ENCODE measurements at places on chromosomes 1 and 21. TPM values are rescaled to one million over a fixed set of nuclear protein-coding genes. Genes with fewer than 3 reads are reported as not detected.
A peak's percentile ranks its signal among the peaks of the same experiment; 100 is the strongest.

DNA sequence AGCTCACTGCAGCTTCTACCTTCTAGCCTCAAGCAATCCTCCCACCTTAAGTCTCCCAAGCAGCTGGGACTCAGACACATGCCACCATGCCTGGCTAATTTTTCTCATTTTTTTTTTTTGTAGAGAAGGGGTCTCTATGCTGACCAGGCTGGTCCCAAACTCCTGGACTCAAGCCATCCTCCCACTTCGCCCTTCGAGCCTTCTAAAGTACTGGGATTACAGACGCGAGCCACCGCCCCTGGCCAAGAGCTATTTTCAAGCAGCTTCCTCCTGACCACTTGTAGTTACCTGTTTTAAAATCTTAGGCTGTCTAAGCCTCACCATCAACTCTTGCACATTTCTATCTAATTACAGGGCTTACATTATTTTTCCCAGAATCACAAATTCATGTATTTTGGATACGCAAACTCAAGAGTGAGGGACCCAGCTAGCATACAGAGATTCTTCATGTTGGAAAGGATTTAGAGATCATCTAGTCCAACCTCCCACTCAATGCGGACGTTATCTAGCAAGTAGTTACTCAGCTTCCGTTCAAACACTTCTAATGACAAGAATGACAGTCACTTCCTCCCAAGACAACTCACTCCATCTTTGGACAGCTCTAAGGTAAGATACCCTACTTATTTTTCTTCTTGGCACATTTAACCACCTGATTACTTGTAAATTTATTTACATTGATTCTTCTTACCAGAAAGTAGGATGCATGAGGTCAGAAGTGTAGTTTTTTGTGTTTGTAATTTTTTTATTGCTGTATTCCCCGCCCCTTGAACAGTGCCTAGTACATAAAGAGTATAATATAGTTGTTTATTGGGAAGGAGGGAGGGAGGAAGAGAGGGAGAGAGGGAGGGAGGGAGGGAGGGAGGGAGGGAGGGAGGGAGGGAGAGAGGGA, 65.4 kb downstream of the LUZP1 start:
- DNase-seq = no peak

DNA sequence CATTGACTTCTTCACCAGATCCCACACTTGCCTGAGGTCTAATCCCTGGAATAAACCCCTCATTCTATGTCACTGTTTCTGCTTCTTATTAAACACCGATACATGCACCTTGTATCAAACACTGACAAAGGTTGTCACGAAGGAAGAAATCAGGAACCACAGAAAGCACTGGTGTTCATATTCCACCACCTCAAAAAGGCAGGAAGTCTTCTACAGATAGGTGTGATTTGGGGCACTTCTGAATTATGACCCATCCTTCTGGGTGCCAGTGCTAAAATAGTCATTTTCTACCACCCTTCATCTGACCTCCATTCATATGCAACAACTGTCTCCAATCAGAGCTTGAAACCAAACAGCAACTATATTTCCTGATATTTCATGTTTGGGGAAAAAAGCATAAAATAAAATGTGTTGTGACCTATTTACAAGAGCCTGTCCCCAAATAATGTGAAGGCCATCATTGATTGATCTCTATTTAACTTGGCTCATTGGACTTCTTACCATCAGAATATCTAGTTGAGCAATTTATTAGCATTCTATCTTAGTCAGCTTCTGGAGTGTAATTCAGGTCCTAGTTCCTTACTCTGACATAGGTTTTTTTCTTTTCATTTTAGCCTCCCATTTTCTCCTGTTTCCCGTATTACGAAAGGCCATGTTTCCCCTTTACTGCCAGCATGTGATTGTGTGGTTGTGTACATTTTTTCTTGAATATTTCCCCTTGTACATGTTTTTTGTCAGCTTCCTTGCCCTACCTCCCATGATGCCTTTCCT, 43.1 kb downstream of the DUSP10 start:
- no peak for DNase-seq

- DNase-seq = no peak
These were observed 29.0 kb upstream of the RHOU start for GRCh38 chr1:228706305-228706704.

- no peak for DNase-seq
These were observed 20.8 kb downstream of the ADAMTS5 start for GRCh38 chr21:26945916-26946675.

DNA sequence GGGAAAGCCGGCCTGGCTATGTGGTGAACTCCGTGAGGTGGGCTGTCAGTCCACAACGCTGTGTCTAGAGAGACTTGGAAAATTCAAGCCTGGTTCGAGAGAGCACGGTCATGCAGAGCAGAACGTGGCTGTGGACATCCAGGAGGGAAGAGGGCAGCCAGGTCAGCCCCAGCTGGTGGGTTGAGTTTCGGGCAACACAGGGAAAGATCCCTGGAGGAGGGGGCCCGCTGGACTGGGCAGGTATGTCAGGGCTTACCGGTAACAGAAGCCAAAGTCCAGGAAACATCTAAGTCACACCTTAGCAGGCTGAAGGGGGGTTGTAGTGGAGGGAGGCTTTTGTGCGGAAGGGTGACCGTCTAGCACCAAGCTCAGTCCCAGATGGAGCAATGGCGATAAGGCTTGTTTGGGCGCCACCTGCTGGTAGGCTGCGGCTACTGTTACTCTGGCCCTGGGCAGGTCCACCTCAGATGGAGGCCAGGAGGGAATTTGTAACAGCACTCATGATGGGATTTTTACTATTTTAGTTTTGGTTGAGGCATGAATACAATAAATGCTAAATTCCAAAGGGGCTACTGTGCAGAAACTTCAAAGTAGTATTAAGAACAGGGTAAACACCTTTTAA, 143.3 kb upstream of the ZNF644 start:
- peak; percentile 75 for DNase-seq

GRCh38 chr1:159177272-159177907, 6.0 kb downstream of the CADM3 start:
- DNase-seq = no peak

DNA sequence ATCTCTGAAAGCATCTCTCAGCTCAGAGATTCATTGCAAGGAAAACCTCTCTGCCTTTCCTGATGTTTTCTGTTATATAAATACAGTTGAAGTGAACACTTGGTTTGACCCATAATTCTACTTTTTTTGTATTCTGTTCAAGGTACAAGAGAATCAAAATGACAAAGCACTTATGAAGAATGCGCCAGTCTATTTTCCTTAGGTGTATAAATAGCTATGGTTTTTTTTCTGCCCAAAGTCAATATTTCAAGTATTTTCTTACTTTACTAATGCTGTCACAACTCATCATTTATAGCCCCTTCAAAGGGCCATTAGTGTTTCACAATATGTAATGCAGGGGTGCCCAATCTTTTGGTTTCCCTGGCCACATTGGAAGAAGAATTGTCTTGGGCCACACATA, 142.5 kb upstream of the C1orf105 start:
- no peak for DNase-seq

DNA sequence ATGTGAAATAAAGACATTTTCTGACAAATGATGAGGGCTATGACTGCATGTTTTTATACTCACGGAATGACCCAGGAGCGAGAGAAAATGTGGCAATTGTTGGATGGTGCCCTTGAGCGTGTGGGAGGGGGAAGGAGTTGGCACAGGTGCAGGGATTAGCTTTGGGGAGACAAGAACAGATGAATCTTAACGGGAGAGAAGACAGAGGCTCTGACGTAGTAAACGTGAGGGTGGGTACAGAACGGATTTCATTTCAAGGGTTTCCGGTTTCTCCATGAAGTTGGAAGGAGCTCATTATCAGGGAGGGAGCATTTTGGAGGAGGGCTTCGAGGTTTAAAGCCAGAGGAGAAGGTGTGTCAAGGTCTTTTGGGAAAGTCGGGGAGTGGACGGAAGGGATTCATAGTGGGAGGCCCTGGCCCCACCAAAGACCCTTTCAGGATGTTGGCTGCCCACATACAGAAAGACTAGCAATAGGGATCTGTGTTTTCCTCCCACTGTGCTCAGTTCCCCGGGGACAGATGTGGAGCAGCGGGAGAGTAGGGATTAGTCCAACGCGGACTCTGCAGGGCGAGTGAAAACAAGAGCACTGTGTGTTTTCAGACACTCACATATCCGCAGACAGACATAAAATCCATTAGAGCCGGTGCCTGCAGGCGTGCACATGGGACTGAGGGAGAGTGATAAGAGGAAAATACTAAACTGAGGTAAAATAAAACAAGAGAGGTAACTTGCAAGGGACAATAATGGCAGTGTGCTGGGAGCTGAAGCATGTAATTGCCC, 584.1 kb downstream of the AJAP1 start:
- no peak for DNase-seq

GRCh38 chr1:230753191-230753585, 6.0 kb downstream of the CAPN9 start:
- DNase-seq = no peak

DNA sequence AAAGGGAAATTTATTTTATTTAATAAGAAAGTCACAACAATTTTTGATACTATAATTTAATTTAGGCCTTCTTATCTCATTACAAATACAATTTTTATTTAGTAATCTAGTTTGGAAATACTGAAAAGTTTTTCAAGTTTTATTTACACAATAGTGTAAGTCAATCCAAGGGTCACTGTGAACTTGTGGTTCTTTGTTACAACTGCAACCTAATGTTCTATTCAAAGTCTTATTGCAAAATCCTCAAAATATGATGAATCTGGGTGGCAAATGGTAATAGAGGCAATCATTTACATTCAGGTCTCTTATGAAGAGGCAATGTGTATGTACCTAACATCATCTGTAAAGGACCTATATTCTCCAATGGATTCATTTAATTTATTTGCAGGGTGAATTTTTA, 421.2 kb downstream of the DPYD start:
- no peak for DNase-seq

DNA sequence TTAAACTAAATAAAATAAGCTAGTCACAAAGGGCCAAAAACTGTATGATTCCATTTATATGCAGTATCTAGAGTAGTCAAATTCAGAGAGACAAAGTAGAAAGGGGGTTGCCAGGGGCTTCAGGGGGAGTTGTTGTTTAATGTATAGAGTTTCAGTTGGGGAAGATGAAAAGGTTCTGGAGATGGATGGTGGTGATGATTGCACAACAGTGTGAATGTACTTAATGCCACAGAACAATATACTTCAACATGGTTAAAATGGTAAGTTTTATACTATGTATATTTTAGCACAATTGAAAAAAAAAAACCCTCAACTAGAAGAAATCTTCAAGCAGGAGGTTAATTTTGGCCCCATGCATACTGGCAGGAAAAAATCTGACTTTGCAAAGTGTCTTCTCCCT, 24.3 kb downstream of the VAV3 start:
- no peak for DNase-seq

DNA sequence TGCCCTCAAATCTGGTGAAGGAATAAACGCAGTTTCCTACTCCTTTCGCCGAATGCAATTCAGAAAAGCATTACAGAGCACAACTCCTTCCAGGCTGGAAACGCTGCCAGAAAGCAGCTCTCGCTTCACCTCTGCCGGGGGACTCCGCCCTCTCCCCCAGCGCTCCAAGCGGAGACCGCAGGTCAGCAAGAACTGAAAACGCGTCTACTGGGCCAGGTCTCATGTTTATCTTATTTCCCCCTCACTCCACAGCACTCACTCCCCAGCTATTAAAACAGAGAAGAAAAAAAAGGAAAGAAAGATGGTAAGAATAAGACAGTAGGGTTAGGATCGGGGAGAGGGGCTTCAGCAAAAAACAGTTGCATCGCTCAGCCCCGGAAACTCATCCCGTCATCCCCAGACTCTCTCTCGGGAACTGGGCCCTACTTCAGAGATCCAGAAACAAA, 833 bp upstream of the RCOR3 start:
- peak; percentile 81 for DNase-seq

- DNase-seq = no peak
These were observed 2.9 kb upstream of the FBXO6 start for GRCh38 chr1:11661103-11661502.

DNA sequence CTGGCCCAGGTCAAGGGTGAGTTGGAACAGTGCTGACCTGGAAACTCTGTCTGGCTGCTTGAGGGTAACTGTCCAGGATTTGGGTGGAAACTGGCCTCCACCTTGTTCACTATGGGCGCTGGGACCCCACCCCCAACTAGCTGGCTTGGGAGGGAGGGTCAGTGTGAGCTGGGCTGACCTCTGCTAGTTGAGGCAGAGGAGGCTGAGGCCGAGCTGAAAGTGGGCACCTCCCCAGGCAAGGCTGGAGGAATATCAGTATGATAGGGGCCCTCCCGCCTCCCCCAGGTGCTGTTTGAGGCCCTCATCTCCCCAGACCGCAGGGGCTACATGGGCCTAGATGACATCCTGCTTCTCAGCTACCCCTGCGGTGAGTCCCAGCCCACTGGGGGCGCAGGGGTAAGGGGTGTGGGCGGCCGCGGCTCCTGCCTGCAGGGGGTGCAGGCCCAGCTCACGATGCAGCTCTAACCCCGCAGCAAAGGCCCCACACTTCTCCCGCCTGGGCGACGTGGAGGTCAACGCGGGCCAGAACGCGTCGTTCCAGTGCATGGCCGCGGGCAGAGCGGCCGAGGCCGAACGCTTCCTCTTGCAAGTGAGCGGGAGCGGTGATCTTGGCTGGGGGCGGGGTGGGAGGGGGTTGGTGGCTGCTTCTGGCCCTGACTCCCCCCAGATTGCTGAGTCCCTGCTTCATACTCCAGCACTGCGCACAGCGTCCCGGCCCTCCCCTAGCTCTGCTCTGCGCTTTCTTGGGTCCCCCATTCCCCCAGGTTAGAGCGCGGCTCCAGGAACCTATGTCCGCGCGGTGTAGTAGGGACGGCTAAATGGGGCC, 22.9 kb downstream of the PTPRU start:
- DNase-seq = no peak

DNA sequence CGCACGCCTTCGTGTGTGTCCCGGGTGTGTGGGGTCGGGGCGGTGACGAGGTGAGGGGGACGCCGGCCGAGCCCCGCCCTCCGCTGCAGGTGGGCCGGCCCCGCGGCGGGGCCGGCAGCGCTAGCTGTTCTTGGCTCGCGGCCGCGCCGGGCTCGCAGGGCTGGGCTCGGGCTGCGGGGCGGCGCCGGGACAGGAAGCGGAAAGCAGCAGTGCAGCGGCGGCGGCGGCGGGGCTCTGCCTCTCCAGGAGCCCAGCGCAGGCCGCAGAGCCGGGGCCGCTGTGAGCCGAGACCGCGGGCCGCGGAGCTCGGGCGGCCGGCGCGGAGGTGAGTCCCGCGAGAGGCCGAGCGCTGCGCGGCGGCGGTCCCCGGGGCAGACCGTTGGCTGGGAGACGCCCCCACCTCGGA, at the start of gene VANGL1:
Gene VANGL1, plus strand, starts transcription at position 209 of the 406 bp plus-strand sequence. CDS start 9,444 bp downstream, outside the sequence.
- DNase-seq = no peak

DNA sequence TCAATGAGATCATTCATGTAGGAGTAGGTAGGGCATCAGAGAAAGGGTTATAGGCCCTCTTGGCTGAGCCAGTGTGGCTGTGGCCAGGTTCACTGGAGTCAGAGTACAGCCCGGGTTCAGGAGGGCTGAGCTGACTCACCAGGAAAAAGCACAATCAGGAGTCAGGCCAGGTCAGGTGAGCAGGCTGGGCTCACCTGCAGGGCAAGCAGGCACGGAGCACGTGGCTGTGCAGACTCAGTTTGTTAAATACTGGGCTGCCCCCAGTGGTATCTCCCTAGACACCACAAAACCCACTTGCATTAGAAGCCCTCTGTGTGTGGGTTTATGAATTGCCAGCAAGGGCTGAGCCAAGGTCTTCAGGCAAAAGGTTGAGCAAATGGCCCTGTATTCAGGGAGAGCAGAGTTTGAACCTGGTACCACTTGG, 122.1 kb upstream of the SERBP1 start:
- no peak for DNase-seq

Gene ACBD6
- total RNA-seq = 29.0 TPM

Gene NPHS2
- not detected for total RNA-seq

Gene AMY1B
- total RNA-seq = not detected

Gene NID1
- total RNA-seq = 112 TPM

Gene LIN28A
- total RNA-seq = not detected

Data from right atrium auricular region (tissue), 2 donors.